ENCODE measurements at places on chromosomes 4 and X. TPM values are rescaled to one million over a fixed set of nuclear protein-coding genes. Genes with fewer than 3 reads are reported as not detected.

OCIAD2 gene
- total RNA-seq: 17.0 TPM

VCX3B gene
- total RNA-seq: not detected

NHS gene
- total RNA-seq: 8.6 TPM

DNA sequence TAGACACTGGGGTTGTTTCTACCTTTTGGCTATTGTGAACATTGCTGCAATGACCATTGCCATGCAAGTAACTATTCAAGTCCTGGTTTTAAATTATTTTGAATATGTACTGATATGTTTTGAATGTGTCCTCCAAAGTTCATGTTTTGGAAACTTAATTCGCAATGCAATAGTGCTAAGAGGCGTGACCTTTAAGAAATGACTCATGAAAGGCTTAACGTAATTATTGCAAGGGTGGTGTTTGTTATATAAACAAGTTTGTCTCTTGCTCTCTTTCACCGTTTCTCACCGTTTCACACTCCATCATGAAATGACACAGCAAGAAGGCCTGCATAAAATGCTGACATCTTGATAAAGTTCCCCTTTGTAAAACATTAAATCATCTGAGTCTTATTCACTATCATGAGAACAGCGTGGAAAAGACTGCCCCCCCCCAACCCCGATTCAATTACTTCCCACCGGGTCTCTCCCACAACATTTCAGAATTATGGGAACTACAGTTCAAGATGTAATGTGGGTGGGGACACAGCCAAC, 506.9 kb upstream of the FAM47C start:
- DNase-seq: no peak

DNA sequence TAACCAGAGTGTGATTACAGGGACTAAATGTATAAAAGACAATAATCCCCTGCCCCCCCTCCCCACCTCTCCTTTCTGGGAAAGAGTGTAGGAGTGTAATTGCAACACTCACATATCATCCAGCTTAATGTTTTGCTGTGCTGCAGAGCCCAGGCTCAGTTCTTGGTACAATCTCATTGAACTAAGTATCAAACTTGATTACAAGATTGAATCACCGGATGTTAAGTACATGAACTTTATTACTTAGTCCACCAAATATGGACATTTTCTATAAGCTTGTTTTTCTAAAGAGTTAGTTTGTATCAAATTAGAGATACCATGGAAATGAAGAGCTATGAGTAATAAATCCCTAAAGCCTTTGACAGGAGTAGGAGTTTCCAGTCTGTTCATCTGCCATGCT, 559.1 kb downstream of the ZNF674 start:
- DNase-seq: no peak

DNA sequence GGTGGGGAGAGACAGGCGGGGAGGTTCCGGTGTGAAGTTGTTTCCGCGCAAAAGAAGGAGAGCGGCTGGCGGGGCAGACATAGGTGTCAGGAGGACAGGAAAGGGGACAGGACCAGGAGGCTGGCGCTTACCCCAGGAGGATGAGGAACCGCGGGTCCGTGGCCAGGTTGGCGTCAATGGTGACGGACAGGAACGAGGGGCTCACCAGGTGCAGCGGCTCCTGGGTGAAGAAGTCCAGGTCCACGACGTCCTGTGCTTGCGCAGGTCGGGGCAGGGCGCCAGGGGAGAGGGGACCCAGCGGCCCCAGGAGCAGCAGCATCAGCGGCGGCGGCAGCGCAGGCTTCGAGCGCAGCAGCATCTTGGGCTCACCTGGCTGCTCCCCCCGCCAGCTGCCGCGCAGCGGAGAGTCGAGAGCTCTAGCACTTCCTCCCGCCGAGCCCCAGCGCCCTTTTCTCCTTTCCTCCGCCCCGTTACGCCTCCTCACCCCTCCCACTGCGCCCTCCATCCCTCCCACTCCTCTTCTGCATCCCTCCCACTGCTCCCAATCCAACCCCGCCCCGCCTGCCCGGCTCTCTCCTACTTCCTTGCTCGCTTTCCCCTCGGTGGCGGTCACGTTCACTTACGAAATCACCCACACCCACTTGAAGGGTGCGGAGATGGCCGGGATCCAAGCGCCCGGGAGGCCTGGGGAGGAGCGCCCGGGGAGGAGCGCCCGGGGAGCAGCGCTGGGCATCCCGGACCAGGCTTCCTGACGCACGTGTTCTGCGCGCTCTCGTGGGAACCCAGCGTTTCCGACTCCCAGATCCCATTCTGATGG, at the start of gene HPSE:
Gene HPSE (minus strand): TSS at position 424 of the 817 bp plus-strand sequence. CDS start 66 bp downstream, at position 358.
- DNase-seq: peak; percentile 64

Measured in uterus (tissue), 4 donors.